Pancreas (tissue), 10 donors: ENCODE measurements at places on chromosomes 3 and 15. TPM values are rescaled to one million over a fixed set of nuclear protein-coding genes. Genes with fewer than 3 reads are reported as not detected.

Gene NEK10
- polyA plus RNA-seq = 0.30 TPM

Gene HYAL1
- polyA plus RNA-seq = 8.2 TPM

Gene CCR5
- 0.16 TPM for polyA plus RNA-seq

Gene ADAMTSL3
- polyA plus RNA-seq = 0.54 TPM

Gene DNAH12
- polyA plus RNA-seq = 6.1 TPM

Gene GPR27
- polyA plus RNA-seq = 1.4 TPM

Gene CHRD
- 23.3 TPM for polyA plus RNA-seq

Gene PRSS50
- polyA plus RNA-seq = 0.87 TPM

Gene SLC2A2
- polyA plus RNA-seq = 5.9 TPM

Gene TRAT1
- polyA plus RNA-seq = not detected

Gene MYRIP
- 1.4 TPM for polyA plus RNA-seq

Gene TMIE
- polyA plus RNA-seq = 0.52 TPM

Gene SPPL2A
- 48.6 TPM for polyA plus RNA-seq

Gene C2CD4A
- 2.2 TPM for polyA plus RNA-seq

Gene SCN5A
- 0.07 TPM for polyA plus RNA-seq

Gene WDR49
- polyA plus RNA-seq = 0.11 TPM

Gene MFGE8
- 34.5 TPM for polyA plus RNA-seq

Gene IL17RB
- 15.5 TPM for polyA plus RNA-seq

Gene ACY1
- polyA plus RNA-seq = 21.5 TPM
